ENCODE measurements at places on chromosomes 1 and 21.

GRCh38 chr1:237043846-237044636 lies 2.1 kb downstream of the RYR2 start:
- no peak for DNase-seq
- H3K4me1 ChIP-seq, result no peaks in the 10 kb centered on the region
- no peak overlapping the region for H3K4me3 ChIP-seq
- H3K27me3 ChIP-seq, result no peaks in the 10 kb centered on the region

DNA sequence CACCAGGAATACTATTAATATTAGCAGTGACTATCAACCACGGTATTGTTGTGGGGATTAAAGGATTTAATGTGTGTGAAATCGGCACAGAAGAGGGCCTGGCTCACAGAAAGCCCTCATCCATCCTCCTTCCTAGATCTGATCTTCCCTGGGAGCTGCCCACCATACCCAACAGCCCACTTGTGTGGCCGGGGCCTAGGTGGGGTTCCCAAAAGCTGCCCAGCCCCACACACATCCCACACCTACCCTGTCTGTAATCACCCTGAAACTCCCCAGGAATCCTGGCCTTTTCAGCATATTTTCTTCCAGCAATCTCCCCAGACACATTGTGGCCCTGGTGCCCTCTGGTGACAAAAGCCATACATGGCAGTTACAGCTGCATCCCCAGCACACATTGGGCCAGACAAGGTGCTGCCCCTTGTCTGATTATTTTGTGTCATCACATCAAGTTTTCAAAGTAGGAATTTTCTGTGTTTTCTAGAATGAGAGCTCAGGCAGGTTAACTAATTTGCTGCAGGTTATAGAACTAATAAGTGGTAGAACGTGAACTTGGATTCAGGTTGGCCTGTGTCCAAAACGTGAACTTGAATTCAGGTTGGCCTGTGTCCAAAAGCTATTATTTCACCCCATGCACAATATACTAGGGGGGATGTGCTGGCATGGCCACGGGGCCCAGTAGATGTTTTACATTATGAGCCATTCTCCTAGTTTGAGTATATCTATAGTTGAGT lies 5.3 kb upstream of the SLC6A9 start:
- H3K4me3 ChIP-seq, result no peak overlapping the region
- H3K36me3 ChIP-seq, result no peaks in the 10 kb centered on the region
- no peaks in the 10 kb centered on the region for H3K4me1 ChIP-seq
- peak overlapping the region; percentile 62 for H3K27ac ChIP-seq
- DNase-seq, result no peak

- no peaks in the 10 kb centered on the region for H3K36me3 ChIP-seq
- no peak overlapping the region for H3K4me3 ChIP-seq
- no peaks in the 10 kb centered on the region for H3K4me1 ChIP-seq
- no peak for DNase-seq
These were observed 383.1 kb upstream of the ESRRG start for GRCh38 chr1:217106231-217106901.

DNA sequence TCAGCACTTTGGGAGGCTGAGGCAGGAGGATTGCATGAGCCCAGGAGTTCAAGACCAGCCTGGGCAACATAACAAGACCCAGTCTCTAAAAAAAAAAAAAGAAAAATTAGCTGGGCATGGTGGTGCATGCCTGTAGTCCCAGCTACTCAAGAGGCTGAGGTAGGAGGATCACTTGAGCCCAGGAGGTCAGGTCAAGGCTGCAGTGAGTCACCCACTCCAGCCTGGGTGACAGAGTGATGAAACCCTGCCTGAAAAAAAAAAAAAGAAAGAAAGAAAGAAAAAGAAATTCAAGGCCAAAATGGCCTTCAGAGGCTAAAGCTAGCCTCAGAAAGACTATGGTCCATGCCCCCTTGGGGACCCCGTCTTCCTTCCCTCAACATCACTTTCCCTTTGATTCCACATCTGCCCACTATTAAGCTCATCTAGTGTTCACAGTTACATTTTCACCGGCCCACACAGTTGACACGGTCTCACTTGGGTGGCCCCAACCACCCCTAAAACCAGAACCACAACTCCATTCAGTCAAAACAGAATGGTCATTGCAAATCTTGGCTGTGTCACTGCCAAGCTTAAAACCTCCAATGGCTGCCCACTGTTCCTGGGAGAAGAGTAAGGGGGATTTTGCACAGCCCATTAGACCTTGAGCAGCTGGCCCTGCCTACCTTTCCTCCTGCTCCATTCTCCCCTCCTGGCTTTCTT lies 2.1 kb upstream of the CAPN8 start:
- H3K27me3 ChIP-seq, result no peaks in the 10 kb centered on the region
- H3K36me3 ChIP-seq, result no peaks in the 10 kb centered on the region
- H3K4me3 ChIP-seq, result no peak overlapping the region
- H3K27ac ChIP-seq, result no peak overlapping the region
- H3K4me1 ChIP-seq, result no peaks in the 10 kb centered on the region
- no peak for DNase-seq

GRCh38 chr1:96481409-96481808 lies 240.2 kb upstream of the PTBP2 start:
- H3K27ac ChIP-seq, result no peak overlapping the region
- no peak for DNase-seq
- no peak overlapping the region for H3K4me3 ChIP-seq
- no peaks in the 10 kb centered on the region for H3K4me1 ChIP-seq
- H3K27me3 ChIP-seq, result no peaks in the 10 kb centered on the region
- H3K36me3 ChIP-seq, result no peaks in the 10 kb centered on the region

DNA sequence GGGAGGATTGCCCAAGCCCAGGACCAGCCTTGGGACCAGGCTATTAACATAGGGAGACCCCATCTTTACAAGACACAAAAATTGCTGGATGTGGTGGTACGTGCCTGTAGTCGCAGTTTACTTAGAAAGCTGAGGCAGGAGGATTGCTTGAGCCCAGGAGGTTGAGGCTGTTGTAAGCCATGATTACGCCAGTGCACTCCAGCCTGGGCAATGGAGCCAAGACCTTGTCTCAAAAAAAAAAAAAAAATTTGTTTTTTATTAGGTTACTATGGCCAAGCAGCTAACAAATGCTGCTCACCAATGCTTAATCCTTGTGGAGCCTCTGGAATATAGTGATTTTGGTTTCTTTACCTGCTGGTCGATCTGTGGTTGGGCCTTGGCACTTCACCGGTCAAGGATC lies 8.8 kb downstream of the ARID1A start:
- peak overlapping the region; percentile 40 for H3K27ac ChIP-seq
- H3K4me1 ChIP-seq, result peaks cover 34% of the 10 kb centered on the region
- H3K4me3 ChIP-seq, result no peak overlapping the region
- H3K36me3 ChIP-seq, result no peaks in the 10 kb centered on the region
- DNase-seq, result no peak

- no peaks in the 10 kb centered on the region for H3K27me3 ChIP-seq
- no peaks in the 10 kb centered on the region for H3K4me1 ChIP-seq
- no peak for DNase-seq
- H3K27ac ChIP-seq, result no peak overlapping the region
- H3K4me3 ChIP-seq, result no peak overlapping the region
These were observed 9.4 kb downstream of the TRIM45 start for GRCh38 chr1:117112047-117112717.

- DNase-seq, result no peak
- H3K27me3 ChIP-seq, result no peaks in the 10 kb centered on the region
- no peaks in the 10 kb centered on the region for H3K36me3 ChIP-seq
- no peaks in the 10 kb centered on the region for H3K4me1 ChIP-seq
- H3K27ac ChIP-seq, result no peak overlapping the region
These were observed 837 bp upstream of the C1QB start for GRCh38 chr1:22651941-22652856.

GRCh38 chr1:68496680-68497357 lies at the start of gene DEPDC1:
Gene DEPDC1 (minus strand): TSS chr1:68497082. CDS start chr1:68496999, 83 bp downstream.
- H3K27ac ChIP-seq, result peak within 1 kb of the TSS; percentile 45
- H3K4me1 ChIP-seq, result no peaks in the 10 kb centered on the region
- DNase-seq, result peak; percentile 91
- H3K27me3 ChIP-seq, result no peaks in the 10 kb centered on the region
- H3K4me3 ChIP-seq, result peak within 1 kb of the TSS; percentile 57
- no peaks in the 10 kb centered on the region for H3K36me3 ChIP-seq

GRCh38 chr1:158146165-158146564 lies 34.5 kb upstream of the CD1D start:
- H3K27me3 ChIP-seq, result no peaks in the 10 kb centered on the region
- no peaks in the 10 kb centered on the region for H3K36me3 ChIP-seq
- no peak for DNase-seq
- no peaks in the 10 kb centered on the region for H3K4me1 ChIP-seq
- peak overlapping the region; percentile 63 for H3K27ac ChIP-seq
- no peak overlapping the region for H3K4me3 ChIP-seq

GRCh38 chr1:13990939-13991338 lies 291.0 kb downstream of the PRDM2 start:
- H3K4me1 ChIP-seq, result no peaks in the 10 kb centered on the region
- no peaks in the 10 kb centered on the region for H3K36me3 ChIP-seq
- no peaks in the 10 kb centered on the region for H3K27me3 ChIP-seq
- H3K27ac ChIP-seq, result no peak overlapping the region
- no peak overlapping the region for H3K4me3 ChIP-seq

GRCh38 chr1:209736490-209737117 lies 19.2 kb upstream of the TRAF3IP3 start:
- no peaks in the 10 kb centered on the region for H3K36me3 ChIP-seq
- no peaks in the 10 kb centered on the region for H3K4me1 ChIP-seq
- H3K27me3 ChIP-seq, result no peaks in the 10 kb centered on the region
- no peak overlapping the region for H3K27ac ChIP-seq

GRCh38 chr1:23561813-23562100 lies 2.5 kb upstream of the ID3 start:
- DNase-seq, result no peak
- H3K4me3 ChIP-seq, result no peak overlapping the region
- H3K4me1 ChIP-seq, result peaks cover 7% of the 10 kb centered on the region
- peak overlapping the region; percentile 94 for H3K27ac ChIP-seq
- no peaks in the 10 kb centered on the region for H3K27me3 ChIP-seq

GRCh38 chr1:179323436-179323835 lies 29.8 kb downstream of the SOAT1 start:
- H3K4me1 ChIP-seq, result no peaks in the 10 kb centered on the region
- H3K4me3 ChIP-seq, result no peak overlapping the region
- no peak for DNase-seq
- no peaks in the 10 kb centered on the region for H3K27me3 ChIP-seq
- H3K27ac ChIP-seq, result no peak overlapping the region

DNA sequence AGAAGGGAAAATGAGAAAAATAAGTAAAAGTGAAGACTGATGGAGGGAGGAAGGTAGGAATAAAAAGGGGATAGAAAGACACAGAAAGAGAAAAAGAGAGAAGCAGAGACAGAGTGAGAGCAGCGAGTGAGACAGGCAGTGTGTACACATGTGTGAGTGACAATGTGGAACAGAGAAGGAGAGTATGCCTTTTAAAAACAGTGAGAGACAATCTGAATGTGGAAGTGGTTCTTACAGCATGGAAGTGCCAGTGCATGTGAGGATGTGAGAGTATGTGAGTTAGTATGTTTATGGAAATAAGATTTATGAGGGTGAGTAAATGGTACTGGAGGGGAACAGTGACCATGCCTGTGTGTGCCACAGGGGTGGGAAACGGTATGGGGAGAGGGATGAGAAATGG lies 1.2 kb downstream of the NEGR1 start:
- no peaks in the 10 kb centered on the region for H3K4me1 ChIP-seq
- H3K27me3 ChIP-seq, result no peaks in the 10 kb centered on the region
- no peak overlapping the region for H3K27ac ChIP-seq
- no peaks in the 10 kb centered on the region for H3K36me3 ChIP-seq

- no peaks in the 10 kb centered on the region for H3K36me3 ChIP-seq
- H3K27me3 ChIP-seq, result no peaks in the 10 kb centered on the region
- H3K4me1 ChIP-seq, result peaks cover 45% of the 10 kb centered on the region
- peak overlapping the region; percentile 53 for H3K4me3 ChIP-seq
- peak overlapping the region; percentile 98 for H3K27ac ChIP-seq
- peak; percentile 68 for DNase-seq
These were observed 12.4 kb downstream of the LMNA start for GRCh38 chr1:156126630-156127534.

- H3K27ac ChIP-seq, result peak overlapping the region; percentile 52
- no peaks in the 10 kb centered on the region for H3K27me3 ChIP-seq
These were observed 135.1 kb upstream of the PTGFR start for GRCh38 chr1:78355656-78356055.

DNA sequence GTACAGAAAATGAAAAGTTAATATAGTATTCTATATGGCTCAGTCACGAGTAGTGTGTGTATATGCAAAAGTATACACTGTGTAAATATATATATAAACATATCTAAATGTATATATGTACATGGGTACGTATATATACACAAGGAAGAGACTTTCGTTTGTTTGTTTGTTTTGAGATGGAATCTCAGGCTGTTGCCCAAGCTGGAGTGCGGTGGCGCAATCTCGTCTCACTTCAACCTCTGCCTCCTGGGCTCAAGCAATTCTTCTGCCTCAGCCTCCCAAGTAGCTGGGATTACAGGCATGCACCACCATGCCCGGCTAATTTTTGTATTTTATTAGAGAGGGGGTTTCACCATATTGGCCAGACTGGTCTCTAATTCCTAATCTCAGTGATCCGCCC lies 16.4 kb downstream of the IL12RB2 start:
- H3K27ac ChIP-seq, result no peak overlapping the region
- H3K27me3 ChIP-seq, result no peaks in the 10 kb centered on the region
- DNase-seq, result no peak
- no peaks in the 10 kb centered on the region for H3K36me3 ChIP-seq

GRCh38 chr1:33903210-33903589 lies 39.3 kb downstream of the HMGB4 start:
- no peak overlapping the region for H3K27ac ChIP-seq
- H3K27me3 ChIP-seq, result no peaks in the 10 kb centered on the region
- DNase-seq, result no peak
- H3K36me3 ChIP-seq, result no peaks in the 10 kb centered on the region
- no peaks in the 10 kb centered on the region for H3K4me1 ChIP-seq
- no peak overlapping the region for H3K4me3 ChIP-seq

DNA sequence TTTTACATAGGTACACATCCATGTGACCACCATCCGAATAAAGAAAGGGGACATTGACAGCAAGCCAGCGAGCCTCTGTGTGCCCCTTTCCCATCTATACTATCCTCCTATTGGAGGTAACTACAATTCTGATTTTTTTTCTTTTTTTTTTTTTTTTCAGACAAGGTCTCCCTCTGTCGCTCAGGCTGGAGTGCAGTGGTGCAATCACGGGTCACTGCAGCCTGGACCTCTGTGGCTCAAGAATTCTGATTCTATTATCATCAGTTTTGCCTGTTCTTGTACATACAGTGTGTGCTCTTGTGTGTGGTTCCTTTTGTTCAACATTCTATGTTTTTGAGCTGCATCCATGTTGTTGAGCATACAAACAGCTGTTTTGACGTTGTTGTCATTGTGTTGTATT lies 56.0 kb upstream of the SRSF10 start:
- no peaks in the 10 kb centered on the region for H3K4me1 ChIP-seq
- no peaks in the 10 kb centered on the region for H3K36me3 ChIP-seq
- no peaks in the 10 kb centered on the region for H3K27me3 ChIP-seq
- H3K27ac ChIP-seq, result no peak overlapping the region
- no peak for DNase-seq

- no peaks in the 10 kb centered on the region for H3K36me3 ChIP-seq
- no peak overlapping the region for H3K4me3 ChIP-seq
- no peak for DNase-seq
- H3K4me1 ChIP-seq, result no peaks in the 10 kb centered on the region
- H3K27me3 ChIP-seq, result no peaks in the 10 kb centered on the region
- no peak overlapping the region for H3K27ac ChIP-seq
These were observed 15.0 kb downstream of the NFIA start for GRCh38 chr1:61097317-61097716.

- H3K27ac ChIP-seq, result no peak overlapping the region
- H3K4me1 ChIP-seq, result no peaks in the 10 kb centered on the region
- H3K4me3 ChIP-seq, result no peak overlapping the region
- DNase-seq, result no peak
- no peaks in the 10 kb centered on the region for H3K27me3 ChIP-seq
These were observed 134.3 kb downstream of the IGSF21 start for GRCh38 chr1:18241891-18242290.

All from breast epithelium (tissue), 4 donors.